ENCODE measurements at places on chromosomes 1 and 21.

GRCh38 chr1:161722406-161722805 is 1.1 kb downstream of the FCRLB start:
- no peak for DNase-seq

DNA sequence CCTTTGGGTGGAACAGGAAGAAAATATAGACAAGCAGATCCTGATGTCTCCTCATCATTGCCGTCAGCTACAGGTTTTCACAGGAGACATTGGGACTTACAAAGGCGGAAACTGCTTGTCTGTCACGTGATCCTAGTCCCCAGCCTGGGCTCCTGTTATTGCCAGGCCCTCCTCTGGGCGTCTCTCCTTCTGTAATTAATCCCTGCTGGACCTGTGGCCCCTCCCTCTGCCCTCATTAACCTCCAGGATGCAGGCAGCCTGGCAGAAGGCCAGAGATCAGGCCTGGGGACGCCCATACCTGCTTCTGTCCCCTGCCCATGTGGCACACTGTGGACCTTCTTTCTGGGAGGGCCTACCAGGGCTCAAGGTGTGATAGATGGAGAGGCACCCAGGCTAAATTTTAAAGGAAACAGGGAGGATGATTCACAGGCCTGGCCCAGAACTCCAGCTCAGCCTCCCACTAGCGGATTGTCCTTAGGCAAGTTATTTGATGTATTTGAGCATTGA is 2.4 kb downstream of the S100A5 start:
- DNase-seq, result no peak

- DNase-seq, result no peak
Observed at GRCh38 chr1:197985351-197985750, 68.2 kb downstream of the LHX9 start.

DNA sequence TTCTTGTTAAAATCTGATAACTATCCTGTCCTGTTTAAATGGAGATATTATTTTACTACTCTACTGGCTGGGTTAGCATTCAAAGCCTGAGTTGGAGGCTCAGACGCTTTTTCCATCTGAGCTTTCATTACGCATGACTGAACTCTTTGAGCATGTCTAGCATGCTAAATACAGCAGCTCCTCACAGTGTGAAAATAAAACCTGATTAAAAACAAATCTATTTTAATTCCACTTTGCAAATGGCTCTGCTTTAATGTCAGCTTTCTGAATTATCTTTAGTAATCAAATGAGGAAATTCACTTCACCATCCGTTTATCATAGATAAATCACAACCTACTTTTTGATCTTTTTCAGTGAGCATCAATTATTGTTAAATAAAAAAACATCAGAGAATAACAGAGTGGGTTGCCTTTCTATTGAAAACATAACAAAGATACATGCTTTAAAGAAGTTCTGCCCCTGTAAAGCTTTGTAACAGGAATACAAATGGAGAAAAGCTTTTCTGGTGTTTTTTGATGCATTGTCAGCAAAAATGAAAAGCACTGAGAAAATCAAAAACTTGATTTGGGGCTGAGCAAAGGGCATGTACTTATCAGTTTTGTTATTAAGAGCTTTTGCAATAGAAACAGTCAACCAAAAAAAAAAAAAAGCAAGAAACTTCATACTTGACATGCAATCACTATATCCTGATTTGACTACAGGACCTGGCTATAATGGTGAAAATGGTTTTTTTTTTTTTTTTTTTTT is 3.5 kb upstream of the SPEN start:
- DNase-seq, result peak; percentile 42

- DNase-seq, result no peak
Observed at GRCh38 chr1:151984313-151984956, 9.2 kb downstream of the S100A10 start.

DNA sequence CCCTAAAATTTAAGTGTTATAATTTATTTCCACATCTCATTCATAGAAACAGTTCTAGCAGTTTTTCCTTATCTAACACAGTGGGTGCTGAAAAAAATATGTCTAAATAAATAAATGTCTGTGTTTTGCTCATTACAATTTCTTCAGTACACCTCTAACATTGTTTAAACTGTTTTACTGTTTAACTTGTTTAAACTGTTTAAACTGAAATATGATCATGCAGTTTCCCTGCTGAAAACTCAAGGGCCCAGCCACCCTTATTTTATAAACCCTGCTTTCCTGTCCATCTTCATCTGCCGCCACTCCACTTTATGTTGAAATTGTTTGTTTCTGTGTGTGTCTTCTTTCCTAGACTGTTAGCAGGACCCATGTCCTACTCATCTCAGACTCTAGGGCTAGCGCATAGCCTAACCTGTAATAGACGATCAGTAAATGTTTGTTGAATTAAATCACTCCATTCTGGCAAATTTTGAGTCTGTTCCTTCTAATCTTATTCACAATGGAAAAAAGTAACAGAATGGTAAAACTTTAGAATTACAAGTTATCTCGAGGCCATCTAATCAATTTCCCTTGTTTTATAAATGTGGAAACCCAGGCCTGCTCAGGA is 9.4 kb upstream of the PIK3C2B start:
- no peak for DNase-seq

DNA sequence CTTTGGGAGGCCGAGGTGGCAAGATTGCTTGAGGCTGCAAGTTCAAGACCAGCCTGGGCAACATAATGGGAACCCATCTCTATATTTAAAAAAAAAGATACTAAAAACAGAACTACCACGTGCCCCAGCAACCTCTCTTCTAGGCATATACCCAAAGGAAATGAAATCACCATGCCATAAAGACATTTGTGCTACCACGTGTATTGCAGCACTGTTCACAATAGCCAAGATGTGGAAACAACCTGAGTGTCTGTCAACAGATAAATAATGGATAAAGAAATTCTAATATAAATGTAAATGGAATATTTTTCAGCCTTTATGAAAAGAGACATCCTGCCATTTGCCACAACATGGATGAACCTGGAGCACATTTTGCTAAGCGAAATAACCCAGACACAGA is 128.6 kb downstream of the PCNX2 start:
- no peak for DNase-seq

Measured in NCI-H2227 treated with DMSO at 0.1 percent for 48 hours (cell line).